ENCODE measurements at places on chromosomes 11 and 22.
A peak's percentile ranks its signal among the peaks of the same experiment; 100 is the strongest.

GRCh38 chr11:57144075-57144474 lies 37.7 kb upstream of the LRRC55 start:
- no peak for DNase-seq

DNA sequence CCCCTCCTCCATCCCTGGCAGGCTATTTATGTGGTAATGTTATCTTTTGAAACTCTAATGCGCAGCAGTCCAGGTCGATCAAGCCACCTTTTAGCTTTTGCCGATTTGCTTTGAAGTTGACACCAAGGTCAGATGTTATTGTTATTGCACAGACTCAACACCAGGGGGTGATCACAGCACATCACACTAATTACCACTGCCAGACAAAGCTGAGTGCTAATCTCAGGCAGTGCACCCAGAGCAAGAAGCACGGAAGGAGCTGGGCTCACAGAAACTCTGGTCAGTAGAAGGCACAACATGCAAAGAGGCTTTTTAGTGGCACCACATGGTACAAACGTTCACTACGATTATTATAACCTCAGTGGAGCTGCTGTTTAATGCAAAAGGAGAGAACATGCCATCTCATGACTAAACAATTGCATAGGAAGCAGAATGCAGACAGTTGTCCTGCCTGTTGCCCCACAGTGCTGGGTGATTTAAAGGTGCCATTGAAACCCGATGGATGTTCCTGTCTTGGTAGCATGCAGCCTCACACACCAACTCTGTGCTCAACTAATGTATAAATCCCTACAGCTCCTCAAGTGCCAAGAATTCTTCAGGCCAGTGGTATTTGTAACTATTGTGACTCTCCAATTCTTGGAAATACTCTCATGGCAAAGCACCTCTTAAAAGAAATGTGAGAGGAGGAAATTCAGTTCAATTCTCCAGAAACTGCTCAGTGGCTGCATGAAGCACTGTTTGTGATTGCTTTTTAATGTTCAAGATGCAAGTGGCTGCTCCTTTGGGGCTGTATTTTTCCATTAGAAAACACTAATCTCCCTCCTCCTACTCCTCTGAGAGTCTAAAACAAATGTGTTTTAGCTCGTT lies 353.9 kb upstream of the DDI1 start:
- DNase-seq = peak; percentile 62

DNA sequence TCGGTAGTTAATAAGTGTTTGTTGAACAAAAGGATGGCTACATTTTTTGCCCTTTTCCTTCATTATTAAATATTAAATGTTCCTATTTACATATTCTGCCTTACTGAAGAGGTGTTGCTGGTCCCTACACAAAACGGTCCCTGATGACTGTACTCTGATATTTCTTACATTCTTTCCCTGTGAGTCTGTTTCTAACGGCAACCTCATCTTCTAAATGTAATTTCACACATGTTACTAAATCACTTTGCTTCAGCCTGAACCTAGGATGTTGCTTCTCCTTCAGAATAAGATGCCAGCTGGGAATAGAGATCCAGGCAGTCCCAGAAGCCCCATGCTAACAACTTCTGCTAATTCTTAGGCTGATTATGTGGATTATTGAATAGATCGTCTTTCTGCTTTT lies 50.3 kb downstream of the SPON1 start:
- DNase-seq = peak; percentile 36

DNA sequence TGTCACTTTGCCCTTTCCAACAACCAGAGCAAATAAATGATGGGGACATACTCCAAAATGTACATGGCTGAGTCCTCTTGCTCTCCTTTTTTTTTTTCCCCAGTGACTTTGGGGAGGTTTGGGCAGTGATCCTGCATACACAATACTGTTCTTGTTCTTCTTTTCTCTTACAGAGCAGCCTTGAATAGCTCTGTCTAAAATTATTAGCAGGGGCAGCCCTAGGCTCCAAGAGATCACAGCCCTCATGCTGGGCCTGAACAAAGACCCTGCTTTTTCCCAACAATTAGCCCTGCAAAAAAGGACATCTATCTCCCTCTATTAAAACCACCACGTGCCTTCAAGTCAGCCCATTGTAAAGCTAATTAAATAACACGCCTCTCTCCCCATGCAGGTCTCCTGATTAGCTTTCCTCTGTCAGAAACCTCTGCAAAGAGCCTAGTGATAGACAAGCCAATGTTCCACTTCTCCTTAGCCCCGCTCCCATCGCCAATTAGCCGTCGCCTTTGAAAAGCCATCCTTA lies 54.7 kb downstream of the ETS1 start:
- DNase-seq = no peak

GRCh38 chr11:69386594-69387408 lies 92.8 kb downstream of the MYEOV start:
- DNase-seq = no peak

GRCh38 chr11:111355956-111356659 lies 23.0 kb downstream of the POU2AF1 start:
- DNase-seq = no peak

GRCh38 chr11:133903875-133904817 lies 52.6 kb downstream of the IGSF9B start:
- DNase-seq = no peak

- no peak for DNase-seq
These were observed 87.4 kb downstream of the EIF3M start for GRCh38 chr11:32671051-32671450.

GRCh38 chr11:66725647-66726046 lies 3.4 kb downstream of the SPTBN2 start:
- no peak for DNase-seq

DNA sequence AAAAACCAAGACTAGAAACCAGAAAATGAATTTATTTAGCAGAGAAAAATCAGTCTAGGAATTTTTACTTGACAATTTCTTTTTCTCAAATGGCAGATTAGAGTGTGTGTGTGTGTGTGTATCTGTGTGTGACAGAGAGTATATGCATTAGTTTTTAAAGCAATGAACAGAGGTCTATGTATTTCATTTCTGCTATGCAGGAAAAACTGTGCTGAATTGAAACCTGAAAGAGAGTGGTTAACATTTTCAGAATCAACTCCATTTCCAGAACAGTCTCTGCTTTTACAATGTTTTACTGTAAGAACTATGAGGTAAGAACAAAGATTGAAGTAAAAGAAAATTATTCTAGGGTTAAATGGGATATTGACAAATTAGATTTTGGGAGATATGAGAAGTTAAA lies 114.8 kb downstream of the GRM5 start:
- DNase-seq = no peak

GRCh38 chr22:26700886-26701285 lies 43.5 kb downstream of the MIAT start:
- peak; percentile 23 for DNase-seq

Data from ELR (cell line).